ENCODE measurements at places on chromosomes 6 and 20.

- DNase-seq, result no peak
Observed at GRCh38 chr20:1282966-1283365, 16.9 kb downstream of the SNPH start.

- DNase-seq, result no peak
Observed at GRCh38 chr6:56718236-56718635, 75.5 kb upstream of the DST start.

DNA sequence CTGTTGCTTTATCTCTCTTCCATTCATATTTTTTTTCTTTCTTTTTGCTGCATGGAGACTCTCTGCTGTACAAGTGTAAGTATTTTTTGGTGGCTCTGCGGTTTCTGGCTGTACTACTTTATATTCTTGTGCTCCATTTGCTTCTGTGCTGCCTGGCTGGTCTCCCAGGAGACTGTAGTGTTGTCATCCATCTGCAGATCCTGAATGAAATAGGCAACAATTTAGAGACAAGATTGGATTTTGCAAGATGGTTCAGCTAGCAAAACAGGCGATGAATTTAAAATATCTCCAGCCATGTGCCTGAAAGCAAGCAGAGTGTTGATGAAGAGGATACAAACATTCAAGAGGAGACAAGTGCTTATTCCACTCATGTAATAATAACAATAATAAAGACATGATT lies 75.1 kb upstream of the SCGN start:
- no peak for DNase-seq

DNA sequence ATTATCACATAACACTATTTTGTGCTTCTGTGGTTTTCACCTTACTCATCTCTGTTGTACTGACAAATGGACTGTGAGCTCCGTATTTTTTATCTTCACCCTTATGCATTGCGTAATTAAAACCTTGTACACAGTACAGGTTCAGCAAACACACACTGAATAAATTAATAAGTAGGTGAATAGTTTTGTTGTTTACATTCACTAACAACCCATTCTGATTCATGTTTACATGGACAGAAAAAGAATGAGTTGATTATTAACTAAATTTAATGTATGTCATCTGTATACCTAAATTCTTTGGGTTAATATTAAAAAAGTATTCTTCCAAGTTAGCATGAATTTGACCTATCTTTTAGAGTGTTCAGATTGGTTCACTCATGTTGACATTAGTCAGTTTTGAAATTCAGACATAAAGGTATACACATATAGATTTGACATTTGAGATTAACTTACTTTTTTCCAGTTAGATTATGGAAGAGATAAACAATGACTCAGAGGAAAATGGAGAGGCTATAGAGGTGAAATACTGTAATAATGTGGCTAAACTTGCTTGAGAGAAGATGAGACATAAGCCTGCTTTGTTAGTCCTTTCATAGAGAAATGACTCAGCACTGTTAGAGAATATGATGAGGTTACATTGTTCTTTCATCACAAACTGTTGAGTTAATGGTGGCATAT lies 541.7 kb upstream of the FLRT3 start:
- DNase-seq, result peak; percentile 66

DNA sequence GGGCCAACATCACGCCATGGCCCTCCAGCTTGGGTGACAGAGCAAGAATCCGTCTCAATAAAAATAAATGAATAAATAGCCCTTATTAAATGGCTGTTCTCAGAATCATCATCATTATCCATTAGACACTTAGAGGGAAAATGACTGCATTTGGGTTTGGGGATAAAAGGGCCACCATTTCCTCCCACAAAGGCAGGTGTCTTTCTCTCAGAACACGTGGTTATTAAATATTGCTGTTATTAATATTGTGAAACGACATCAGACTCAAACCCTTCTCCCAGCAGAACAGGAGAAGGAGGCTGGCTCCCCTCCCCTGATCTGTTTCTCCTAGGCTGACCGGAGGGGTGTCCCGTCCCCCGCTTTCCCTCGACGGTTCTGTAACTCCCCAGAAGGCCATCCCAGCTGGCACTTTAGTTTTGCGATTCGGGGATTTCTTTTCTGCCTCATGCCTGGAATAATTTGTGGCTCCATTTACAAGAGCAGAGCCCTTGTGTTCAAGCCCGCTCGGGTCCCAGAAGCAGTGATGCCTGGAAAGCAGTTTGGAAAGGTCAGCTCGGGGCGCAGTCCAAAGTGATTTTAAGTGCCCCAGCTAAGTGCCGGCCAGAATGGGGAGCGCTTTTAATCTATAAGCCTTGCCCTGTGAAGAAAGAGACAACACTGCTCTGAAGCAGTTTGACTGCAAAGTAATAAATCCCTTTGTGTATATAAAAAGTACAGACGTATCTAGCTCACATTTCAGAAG lies 41.9 kb downstream of the EYA2 start:
- no peak for DNase-seq

- DNase-seq, result peak; percentile 43
Observed at GRCh38 chr6:44002593-44003344, 124.5 kb downstream of the MRPL14 start.

DNA sequence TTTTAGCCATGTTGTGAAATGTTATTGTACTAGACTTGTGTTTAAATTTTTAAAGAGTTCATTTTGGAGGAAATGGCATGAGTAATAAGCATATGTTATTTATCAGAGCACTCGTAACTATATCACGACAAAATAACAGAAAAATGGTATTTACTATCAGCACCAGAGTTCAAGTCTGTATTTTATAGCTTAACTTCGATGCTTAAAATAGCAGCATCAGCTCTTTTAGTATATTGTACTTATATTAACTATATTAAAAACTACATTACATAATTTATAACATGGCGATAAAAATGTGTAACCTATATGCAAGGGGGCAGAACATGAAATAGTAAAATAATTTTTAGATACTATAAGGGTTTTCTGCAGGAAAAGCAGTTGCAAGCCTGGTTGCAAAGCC lies 52.9 kb downstream of the ABRACL start:
- DNase-seq, result no peak

GRCh38 chr6:130843575-130844320 lies 16.5 kb downstream of the SMLR1 start:
- DNase-seq, result peak; percentile 70

DNA sequence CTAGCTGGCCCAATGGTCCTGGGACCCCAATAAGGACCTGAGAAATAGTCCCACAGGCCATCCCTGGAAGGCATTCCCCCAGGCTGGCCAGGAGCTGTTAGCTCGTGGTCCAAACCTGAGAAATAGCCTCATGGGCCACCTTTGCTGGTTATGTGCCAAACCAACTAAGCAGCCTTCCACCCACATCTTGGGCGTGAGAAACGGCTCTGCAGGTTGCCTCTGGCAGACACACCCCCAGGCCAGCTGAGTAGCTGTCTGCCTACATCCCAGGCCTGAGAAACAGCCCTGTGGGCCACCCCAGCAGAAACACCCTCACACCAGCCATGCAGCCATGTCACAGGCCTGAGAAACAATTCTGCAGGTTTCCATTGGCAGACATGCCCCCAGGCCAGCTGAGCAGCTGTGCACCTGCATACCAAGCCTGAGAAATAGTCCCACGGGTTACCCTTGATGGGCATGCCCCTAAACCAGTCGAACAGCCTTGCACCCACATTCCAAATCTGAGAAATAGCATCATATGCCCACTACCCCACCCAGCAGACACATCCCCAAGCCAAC lies 567.8 kb upstream of the ID4 start:
- DNase-seq, result no peak

DNA sequence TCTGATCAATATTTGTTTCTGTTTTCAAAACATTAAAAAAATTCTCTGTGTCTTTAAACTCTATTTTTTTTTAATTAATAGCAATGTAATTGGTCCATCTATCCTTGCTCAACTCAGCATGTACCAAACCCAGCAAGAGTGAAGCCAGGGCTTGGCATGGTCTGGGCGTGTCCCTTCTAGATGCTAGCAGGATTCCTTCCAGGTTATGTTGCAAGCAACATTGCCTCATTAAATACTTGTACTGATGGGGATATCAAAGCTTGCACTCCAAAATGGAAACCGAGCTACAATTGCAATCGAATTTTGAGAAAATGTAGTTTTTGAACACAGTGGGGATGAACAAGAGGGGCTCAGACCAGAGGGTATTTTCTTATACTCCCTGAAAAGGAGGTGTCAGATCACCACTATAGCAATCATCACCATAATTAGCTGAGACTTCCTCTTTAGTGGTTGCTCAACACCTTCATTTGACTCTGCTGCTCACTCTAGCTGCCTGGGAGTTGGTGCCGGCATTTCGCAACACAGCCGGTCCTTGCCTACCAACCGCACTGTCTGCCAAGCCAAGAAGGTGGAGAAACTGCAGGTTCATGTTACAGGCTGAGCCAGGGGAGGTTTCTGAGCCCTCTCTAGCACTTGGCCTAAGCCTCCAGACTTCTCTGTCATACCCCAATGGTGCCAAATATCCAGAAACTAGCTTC lies 67.8 kb upstream of the RALGAPA2 start:
- peak; percentile 44 for DNase-seq

DNA sequence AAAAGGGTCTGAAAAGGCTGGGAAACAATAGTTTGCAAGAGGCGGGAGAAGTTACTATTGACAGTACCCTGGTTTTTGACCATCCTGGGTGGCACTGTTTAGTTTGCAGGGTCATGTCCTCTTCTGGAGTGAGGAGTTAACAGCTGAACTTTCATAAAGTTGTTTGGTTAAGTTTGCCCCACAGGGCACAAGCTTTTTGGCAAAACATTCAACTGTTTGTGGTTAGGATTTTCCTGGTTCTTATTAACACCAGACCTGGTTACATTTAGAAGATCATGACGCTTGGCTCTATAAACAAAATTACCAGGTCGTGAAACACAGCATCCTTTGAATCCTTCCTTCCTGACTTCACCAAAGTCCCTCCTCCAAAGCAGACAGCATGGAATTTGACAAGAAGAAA lies 106.1 kb downstream of the RIN2 start:
- no peak for DNase-seq

GRCh38 chr6:3835055-3835731 lies 14.0 kb upstream of the FAM50B start:
- peak; percentile 65 for DNase-seq

GRCh38 chr20:49567421-49568277 lies at the start of gene PTGIS:
Gene PTGIS (minus strand): TSS chr20:49568137. CDS start chr20:49568116, 21 bp downstream.
- peak; percentile 68 for DNase-seq

- DNase-seq, result no peak
Observed at GRCh38 chr6:95578106-95578410, 723 bp downstream of the MANEA start.

DNA sequence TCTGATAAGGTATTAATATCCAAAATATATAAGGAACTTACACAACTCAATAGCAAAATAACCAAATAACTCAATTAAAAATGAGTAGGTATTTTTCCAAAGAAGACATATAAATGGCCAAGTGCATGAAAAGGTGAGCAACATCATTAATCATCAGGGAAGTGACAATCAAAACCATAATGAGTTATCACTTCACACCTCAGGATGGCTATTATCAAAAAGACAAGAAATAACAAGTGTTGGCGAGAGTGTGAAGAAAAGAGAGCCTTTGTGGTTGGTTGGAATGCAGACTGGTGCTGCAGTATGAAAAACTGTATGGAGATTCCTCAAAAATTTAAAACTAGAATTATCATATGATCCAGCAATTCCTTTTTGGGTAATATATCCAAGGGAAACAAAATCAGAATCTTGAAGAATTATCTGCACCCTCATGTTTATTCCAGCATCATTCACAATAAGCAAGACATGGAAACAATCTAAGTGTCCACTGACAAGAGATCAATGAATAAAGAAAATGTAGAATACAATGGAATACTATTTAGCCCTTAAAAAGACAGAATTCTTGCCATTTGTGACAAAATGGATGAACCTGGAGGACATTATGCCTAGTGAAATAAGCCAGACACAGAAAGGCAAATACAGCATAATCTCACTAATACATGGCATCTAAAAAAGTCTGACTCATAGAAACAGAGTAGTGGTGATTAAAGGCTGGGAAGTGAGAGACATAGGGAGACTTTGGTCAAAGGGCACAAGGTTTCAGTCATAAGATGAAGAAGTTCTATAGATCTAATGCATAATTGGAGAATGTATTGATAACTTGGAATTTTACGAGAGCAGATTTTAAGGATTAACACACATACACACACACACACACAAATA lies 175.6 kb downstream of the FOXA2 start:
- no peak for DNase-seq

DNA sequence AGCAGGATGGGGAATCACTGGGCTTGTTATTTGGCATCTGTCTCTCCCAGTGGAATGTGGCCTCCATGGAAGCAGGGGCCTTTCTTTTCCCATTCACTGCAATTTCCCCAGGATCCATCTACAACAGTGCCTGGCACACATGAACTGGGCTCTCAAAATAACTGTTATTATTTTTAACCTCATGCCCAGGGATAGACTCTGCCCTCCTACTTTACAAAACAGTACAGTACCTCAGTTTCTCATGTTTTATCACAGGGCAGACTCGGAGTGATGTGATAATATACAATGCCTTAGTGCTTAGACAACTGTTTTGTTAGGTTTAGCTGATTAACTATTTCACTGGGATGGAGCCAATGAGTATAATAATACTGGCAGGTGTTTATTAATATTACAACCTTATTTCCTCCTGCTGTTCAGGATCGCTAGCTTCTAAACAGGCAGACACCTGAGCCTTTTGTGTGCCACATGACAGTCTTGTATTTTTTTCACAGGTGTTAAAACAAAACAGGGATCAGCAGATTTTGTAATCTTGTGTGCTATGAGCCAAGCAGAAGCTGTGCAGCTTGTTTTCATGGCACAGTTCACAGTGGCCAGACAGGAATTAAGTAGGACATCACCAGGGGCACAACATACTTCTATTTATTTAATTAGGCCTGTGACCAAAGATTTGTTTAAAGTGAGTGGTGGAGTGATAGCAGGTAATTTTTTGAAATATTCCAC lies 157.7 kb upstream of the EYA4 start:
- DNase-seq, result no peak

DNA sequence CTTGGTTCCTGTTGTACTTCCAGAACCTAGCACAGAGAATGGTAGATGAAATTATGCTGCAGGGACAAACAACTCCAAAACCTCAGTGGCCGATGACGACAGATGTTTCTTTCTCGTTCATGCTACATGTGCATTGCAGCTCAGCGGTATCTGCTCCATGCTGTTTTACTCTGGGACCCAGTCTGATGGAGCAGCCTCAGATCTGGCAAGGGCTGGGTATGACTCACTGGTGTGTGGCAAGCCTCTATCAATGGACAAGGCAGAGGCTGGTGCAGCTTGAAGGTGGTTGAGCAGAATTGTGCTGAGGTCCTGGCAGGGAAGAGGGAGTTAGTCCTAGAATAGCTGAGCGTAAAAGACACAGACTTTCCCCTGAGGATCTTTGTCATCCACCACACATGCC lies 10.3 kb upstream of the BLCAP start:
- peak; percentile 63 for DNase-seq

- DNase-seq, result peak; percentile 93
Observed at GRCh38 chr6:21885532-21886114, 292.1 kb downstream of the SOX4 start.

GRCh38 chr20:38275815-38276550 lies 15.4 kb upstream of the KIAA1755 start:
- peak; percentile 79 for DNase-seq

GRCh38 chr6:31874836-31875572 lies 3.8 kb downstream of the SLC44A4 start:
- DNase-seq, result no peak

- DNase-seq, result no peak
Observed at GRCh38 chr20:8265588-8265987, 133.5 kb downstream of the PLCB1 start.

GRCh38 chr6:75183099-75183541 lies 22.7 kb downstream of the COL12A1 start:
- DNase-seq, result peak; percentile 64
